G401 (cell line): ENCODE measurements at places on chromosomes 11 and 22. TPM values are rescaled to one million over a fixed set of nuclear protein-coding genes. Genes with fewer than 3 reads are reported as not detected.

GRCh38 chr11:66006891-66007176 is 4.5 kb downstream of the BANF1 start:
- no peak for DNase-seq

The EXPH5 gene
- total RNA-seq = 3.6 and 6.5 TPM in 2 replicates

- no peak for DNase-seq
Measured at GRCh38 chr11:13090228-13090708, 81.2 kb downstream of the RASSF10 start.

GRCh38 chr22:48242461-48242864 is 1480.0 kb downstream of the TBC1D22A start:
- no peak for DNase-seq

DNA sequence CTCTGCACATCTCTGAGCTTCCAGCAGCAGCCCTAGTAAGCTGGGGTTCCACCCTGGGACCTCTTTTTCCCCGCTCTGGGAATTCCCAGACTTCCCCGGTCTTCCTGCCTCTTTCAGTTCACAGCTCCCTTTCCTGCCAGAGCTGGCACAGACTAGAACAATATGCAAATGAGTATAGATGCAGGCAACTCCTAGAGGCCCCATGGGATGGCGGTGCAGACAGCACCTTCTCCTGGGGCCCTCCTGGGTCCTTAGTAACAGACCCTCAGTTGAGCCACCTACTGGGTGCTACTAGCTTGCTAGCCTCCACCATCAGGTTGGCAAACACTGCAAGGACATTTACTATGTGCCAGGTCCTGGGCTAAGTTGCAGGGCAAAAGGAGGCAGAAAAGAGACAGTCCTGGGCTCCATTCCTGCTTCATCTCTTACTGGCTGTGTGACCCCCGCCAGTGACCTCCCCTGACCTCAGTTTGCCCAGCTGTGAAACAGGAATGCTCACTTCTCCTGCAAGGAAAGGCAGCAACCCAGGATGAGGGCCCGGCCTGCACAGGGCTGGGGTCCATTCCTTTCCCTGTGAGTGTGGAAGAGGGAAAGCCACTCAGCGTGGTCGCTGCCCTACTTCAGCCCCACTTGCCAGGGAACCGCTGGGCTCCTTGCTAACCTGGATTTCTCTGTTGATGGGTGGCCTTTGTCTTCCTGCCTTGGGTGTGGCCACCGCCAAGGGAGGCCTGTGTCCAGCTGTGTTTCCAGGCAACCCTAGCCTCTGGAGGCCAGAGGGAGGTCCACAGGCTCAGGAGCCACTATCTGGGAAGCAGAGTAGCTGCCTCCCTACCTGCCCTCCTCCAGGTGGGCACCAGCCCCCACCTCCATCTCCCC is 7.3 kb downstream of the RELT start:
- DNase-seq = no peak

GRCh38 chr22:42930810-42931420 is 73.8 kb upstream of the ARFGAP3 start:
- DNase-seq = no peak

- no peak for DNase-seq
Measured at GRCh38 chr11:74460481-74461154, 6.7 kb downstream of the KCNE3 start.

DNA sequence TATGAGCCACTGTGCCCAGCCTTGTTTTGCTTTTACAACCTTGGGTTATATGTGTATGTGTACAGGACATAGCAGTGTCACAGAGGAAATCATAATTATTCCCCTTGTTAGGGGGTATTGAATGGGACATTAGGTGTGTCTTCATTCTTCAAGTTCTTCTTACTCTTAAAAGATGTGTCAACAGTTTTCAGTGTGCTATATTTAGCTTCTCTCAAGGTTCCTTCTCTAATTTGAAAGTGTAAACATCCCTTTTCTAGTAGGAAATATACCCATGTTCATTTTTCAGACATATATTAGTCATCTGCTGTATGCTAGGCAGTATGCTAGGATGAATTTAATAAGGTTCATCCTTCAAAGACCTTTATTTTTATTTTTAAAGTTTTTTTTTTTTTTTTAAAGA is 17.1 kb downstream of the PCF11 start:
- DNase-seq = no peak
